ENCODE measurements at places on chromosomes 13 and 19. TPM values are rescaled to one million over a fixed set of nuclear protein-coding genes. Genes with fewer than 3 reads are reported as not detected.

- DNase-seq = no peak
These were observed 737.1 kb downstream of the GPC5 start for GRCh38 chr13:92135509-92135908.

The GRIN2D gene
- 0.18 TPM for total RNA-seq

The SLITRK6 gene
- total RNA-seq = not detected

DNA sequence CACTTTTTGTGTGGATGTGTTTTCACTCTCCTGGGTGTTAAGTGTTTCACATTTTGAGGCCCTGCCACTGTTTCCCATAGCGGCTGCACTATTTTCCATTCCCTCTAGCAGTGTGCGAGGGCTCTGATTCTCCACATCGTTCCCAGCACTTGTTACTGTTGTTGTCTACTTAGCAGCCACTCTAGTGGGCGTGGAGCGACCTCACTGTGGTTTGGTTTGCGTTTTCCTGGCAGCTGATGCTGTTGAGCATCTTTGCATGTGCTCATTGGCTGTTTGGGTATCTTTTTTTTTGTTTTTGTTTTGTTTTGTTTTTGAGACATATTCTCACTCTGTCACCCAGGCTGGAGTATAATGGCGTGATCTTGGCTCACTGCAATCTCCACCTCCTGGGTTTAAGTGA is 14.4 kb downstream of the NAXD start:
- DNase-seq = peak; percentile 83

DNA sequence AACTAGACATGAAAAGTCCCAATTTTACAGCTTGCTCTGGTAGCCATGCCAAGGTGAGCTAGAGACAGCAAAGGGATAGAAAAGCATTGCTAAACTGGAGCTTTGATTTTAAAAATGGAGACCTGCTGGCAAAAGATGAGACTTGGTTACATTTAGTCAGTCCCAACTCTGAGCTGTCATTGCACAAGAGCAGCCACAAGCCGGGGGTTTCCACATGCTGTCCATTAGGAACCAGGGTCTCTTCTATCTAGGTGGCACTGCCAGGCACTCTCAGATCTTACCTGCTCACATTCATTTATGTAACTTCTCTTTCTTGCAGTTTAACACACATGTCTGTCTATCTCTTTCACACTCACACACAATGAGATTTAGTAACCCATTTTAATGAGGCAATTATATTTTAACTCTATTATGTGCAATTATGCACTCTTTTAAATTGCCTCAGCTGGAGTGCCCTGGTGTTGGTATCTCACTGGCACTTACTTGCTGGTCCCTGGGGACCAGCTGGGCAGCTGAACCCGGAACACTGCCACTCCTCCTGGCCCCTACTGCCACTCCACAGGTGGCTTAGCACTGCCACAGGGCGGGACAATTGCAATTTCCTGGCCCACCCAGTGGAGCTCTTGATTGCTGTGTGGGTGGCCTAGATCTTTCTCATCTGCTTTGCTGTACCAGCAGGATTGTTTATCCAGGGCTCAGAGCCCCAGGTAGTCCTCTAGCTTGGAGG is 112.5 kb downstream of the COG6 start:
- no peak for DNase-seq

The CYSLTR2 gene
- 4.0 TPM for total RNA-seq

The ICAM4 gene
- 0.89 TPM for total RNA-seq

DNA sequence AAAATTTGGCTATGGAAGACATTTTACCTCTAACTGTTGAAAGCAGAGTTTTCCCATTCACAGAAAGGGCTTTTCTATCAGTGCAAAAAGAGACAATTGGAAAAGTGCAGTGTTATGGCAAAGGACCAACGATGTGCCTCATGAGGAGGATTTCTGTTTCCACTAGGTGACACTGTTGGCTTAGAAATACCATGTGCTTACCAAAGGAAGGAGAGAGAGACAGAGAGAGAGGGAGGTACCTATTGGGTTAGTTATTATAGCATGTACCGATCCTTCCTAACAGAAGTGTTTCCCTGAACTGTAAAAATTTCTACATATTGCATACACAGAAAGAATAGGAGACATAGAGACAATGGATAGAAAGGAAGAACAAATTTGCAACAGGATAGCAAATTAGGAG is 23.9 kb upstream of the PSG4 start:
- no peak for DNase-seq

- DNase-seq = no peak
These were observed 507.8 kb downstream of the TBC1D4 start for GRCh38 chr13:74973935-74974879.

- DNase-seq = no peak
These were observed 470.8 kb downstream of the PCDH20 start for GRCh38 chr13:60944863-60945262.

DNA sequence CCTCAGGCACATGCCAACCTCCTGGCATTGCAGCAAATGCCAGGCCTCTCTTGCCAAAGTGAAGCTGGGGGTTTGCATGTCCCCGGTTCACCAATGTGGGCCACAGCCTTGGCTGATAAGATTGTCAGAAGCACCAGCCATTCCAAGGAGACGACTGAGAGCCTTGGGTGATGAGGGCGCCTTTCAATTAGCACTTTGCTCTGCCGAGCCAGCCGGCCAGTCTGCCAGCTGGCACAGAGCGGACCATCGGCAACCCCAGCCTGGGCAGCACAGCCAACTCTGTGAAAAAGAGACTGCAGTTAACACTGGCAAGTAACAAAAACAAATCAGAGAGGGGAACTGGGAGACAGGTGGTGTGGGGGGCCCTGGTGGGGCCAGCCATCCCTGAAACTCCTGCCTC is 67.3 kb downstream of the EFNB2 start:
- no peak for DNase-seq

The CEACAM8 gene
- not detected for total RNA-seq

DNA sequence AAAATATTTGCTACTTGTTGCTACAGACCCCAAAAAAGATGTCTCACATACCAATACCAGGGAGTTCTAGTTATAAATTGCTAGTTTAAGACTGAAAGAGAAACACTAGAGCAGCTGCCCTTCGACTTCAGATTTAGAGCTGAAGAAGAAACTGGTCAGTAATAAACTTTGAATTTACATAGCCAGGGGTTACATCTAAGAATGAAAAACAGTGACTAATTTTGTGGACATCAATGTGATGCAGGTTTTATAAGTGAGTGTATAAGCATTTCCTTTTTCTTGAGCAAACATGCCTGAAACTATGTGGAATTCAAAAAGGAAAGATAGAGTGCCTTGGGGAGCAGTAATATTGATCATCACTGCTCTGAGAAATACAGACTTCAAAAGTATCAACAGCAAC is 724.9 kb upstream of the MIR17HG start:
- DNase-seq = no peak

The SLC27A5 gene
- 22.9 TPM for total RNA-seq

DNA sequence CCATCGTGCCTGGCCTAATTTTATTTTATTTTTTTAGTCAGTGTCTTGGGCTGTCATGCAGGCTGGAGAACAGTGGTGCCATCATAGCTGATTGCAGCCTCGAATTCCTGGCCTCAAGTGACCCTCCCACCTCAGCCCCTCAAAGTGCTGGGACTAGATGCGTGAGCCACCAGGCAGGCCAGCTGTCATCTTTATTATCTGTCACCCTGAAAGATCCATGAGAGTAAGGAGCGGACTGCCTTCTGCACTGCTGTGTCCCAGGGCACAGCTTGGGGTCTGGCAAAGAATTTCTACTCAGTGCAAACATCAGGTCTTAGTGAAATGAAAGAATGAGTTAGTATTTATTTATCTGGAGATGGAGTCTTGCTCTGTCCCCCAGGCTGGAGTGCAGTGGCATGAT is 9.5 kb upstream of the TLE5 start:
- DNase-seq = no peak

The SSC5D gene
- 0.68 TPM for total RNA-seq

GRCh38 chr13:108961542-108962125 is 332.2 kb downstream of the MYO16 start:
- DNase-seq = no peak

- no peak for DNase-seq
These were observed 1.4 kb upstream of the CACNG7 start for GRCh38 chr19:53907690-53908089.

GRCh38 chr19:7931221-7932061 is 5.5 kb upstream of the CTXN1 start:
- no peak for DNase-seq

GRCh38 chr13:26071691-26072090 is 19.9 kb upstream of the SHISA2 start:
- no peak for DNase-seq

DNA sequence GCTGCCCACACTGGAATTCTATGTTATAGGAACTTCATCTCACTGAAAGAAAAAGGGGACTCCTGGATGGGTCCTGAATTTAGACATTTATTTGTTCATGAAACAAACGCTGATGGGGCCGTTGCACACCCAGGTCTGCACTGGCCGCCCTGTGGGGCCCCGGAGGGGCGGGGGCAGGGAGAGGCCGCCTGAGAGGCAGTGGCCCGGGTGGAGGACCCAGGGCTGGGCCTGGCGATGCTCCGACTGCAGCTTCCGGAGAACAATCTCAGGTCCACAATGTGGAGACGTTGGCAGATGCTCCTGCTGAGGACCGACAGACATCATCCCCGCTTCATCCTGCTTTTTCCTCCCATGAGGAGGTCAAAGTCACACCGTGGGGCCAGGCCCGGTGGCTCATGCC is 16.3 kb upstream of the PTBP1 start:
- no peak for DNase-seq

The PROZ gene
- total RNA-seq = not detected

DNA sequence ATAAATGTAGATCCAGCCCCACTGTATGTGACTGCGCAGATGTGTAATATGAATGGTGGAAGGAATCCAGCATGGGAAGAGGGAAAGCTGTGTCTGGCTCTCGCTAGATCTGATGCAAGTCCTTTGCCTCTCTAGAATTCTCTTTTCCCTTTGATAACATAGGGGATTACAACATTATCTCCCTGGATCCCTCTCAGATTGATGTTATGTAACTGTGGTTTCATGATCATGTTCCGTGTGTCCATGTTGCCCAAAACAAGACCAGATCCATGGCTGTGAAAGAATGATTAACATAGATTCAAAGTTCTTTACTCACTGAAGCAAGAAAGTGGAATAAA is 184.0 kb upstream of the UBL3 start:
- DNase-seq = no peak

The ZNF816 gene
- total RNA-seq = 9.8 TPM

- no peak for DNase-seq
These were observed 56.5 kb downstream of the CDK8 start for GRCh38 chr13:26310470-26310869.

The COG6 gene
- 28.6 TPM for total RNA-seq

DNA sequence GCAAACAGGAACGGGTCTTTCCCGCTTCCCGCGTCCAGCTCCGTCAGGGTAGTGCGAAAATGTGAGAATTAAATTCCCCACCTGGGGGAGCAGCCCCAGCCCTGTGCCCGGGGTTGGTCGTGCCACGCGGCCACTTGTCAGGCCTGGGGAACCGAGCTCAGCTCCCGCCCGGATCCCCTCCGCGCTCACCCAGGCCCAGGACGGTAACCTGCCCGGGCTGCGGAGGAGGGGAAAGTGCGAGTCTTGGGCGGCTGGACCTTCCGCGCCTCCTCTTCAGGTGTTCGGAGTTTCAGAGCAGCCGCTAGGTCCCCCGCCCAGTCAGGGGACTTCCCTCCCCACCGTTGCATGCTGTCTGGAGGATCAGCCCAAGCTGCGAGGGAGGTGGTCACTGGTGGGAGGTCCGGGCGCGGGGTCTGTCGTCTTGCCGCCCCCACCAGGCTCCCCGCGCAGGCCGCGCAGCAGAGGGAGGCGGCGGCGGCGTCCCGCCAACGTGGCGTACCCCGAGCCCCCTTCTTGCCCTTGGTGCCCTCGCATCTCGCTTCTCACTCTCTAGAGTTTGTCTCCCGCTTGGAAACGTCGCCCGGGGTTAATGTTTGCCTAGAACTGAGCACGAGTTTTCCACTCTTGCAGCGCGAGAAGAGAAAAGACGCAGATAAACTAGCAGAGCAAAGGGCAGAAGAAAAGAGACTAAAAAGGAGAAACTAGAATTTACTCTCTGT is 8.1 kb downstream of the URAD start:
- DNase-seq = no peak

GRCh38 chr13:80504453-80504852 is 163.5 kb upstream of the SPRY2 start:
- no peak for DNase-seq

GRCh38 chr13:50074843-50075242 is 59.6 kb downstream of the KCNRG start:
- no peak for DNase-seq

The ATP4A gene
- total RNA-seq = not detected

DNA sequence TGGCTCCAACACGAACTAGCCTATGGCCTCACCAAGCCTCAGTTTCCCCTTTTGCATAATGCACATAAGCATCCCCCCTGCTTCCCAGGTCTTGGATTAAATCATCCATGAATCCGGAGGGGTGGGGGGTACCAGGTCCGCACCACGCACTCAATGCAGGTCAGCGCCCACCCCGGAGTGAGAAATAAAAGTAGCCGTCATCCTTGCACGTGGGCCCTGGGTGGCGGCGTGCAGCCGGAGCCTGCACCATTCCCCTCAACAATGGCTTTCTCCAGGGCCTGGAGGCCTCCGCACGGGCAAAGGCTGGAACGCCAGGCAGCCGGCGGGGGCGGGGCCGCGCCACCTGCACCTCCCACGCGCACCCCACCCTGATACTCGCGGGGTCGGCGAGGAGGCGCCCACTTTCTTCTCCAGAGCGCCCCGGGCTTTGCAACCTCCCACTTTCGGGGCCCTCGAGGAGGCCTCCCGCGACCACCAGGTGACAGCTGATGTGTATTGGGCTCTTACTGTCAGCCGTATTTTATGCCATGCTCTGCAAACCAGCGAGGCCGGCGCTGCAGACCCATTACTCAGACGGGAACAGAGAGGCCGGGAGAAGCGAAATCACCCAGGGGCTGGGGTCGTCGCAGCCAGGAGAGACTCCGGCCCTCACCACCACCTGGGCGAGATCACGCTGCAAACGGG is 767 bp upstream of the GADD45B start:
- peak; percentile 78 for DNase-seq

DNA sequence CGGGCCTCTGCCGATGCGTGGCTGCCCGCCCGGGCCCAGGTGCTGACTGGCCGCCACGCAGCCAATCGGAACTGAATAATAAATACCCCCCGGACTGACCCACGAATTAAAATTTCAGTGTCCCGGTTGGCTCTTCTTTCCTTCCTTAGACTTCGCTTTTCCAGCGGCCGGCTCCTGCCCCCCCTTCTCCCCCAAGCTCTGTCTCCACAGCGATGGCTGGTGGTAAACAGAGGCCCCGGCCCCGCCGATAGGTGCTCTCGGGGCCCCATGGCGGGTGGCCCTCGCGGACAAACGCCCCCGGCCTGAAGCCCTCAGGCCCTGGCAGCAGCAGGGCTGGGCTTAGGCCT is 2.6 kb downstream of the ZBTB7A start:
- DNase-seq = no peak

DNA sequence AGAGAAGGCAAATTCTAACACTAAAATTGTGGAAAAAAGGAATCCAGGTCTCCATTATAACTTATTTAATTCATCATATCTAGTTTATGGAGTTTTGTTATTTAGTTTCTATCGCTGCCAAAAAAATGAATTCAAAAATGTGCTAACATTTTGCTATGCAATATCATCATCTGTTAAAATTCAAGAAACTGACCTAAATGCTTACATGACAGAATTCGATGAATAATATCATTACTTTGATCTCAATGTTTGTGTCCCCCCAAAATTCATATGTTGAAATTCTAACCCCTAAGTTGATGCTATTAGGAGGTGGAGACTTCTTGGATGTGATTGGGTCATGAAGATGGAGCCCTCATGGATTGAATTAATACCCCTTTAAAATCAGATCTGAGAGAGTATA is 775.0 kb downstream of the PCDH17 start:
- no peak for DNase-seq

- DNase-seq = no peak
These were observed 788.0 kb upstream of the ATXN8OS start for GRCh38 chr13:69319656-69320055.
